ENCODE measurements at places on chromosomes 16 and 17. TPM values are rescaled to one million over a fixed set of nuclear protein-coding genes. Genes with fewer than 3 reads are reported as not detected.

GRCh38 chr17:59722623-59723022 lies 15.2 kb downstream of the VMP1 start:
- no peaks in the 10 kb centered on the region for H3K4me1 ChIP-seq
- no peaks in the 10 kb centered on the region for H3K27me3 ChIP-seq
- no peak for DNase-seq
- no peak overlapping the region for H3K27ac ChIP-seq
- H3K4me3 ChIP-seq: no peak overlapping the region

GRCh38 chr16:57810197-57811031 lies 8.1 kb upstream of the KIFC3 start:
- no peaks in the 10 kb centered on the region for H3K36me3 ChIP-seq
- H3K4me3 ChIP-seq: no peak overlapping the region
- DNase-seq: no peak
- no peaks in the 10 kb centered on the region for H3K27me3 ChIP-seq
- H3K27ac ChIP-seq: no peak overlapping the region
- no peaks in the 10 kb centered on the region for H3K4me1 ChIP-seq

Gene GPRC5C
- not detected for total RNA-seq

Gene FOXK2
- 19.7 TPM for total RNA-seq

DNA sequence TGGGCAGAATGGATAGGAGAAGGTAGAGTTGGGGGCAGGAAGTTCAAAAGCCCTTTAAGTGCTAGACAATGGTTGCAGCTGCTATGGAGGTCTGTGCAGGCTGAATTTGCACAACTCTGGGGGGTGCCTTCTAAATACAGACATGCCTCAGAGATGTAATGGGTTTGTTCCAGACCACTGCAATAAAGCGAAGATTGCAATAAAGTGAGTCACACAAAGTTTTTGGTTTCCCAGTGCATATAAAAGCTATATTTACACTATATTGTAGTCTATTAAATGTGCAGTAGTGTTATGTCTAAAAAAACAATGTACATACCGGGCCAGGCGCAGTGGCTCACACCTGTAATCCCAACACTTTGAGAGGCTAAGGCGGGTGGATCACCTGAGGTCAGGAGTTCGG lies 60.5 kb upstream of the MYOCD start:
- no peaks in the 10 kb centered on the region for H3K4me1 ChIP-seq
- no peaks in the 10 kb centered on the region for H3K36me3 ChIP-seq
- DNase-seq: no peak

DNA sequence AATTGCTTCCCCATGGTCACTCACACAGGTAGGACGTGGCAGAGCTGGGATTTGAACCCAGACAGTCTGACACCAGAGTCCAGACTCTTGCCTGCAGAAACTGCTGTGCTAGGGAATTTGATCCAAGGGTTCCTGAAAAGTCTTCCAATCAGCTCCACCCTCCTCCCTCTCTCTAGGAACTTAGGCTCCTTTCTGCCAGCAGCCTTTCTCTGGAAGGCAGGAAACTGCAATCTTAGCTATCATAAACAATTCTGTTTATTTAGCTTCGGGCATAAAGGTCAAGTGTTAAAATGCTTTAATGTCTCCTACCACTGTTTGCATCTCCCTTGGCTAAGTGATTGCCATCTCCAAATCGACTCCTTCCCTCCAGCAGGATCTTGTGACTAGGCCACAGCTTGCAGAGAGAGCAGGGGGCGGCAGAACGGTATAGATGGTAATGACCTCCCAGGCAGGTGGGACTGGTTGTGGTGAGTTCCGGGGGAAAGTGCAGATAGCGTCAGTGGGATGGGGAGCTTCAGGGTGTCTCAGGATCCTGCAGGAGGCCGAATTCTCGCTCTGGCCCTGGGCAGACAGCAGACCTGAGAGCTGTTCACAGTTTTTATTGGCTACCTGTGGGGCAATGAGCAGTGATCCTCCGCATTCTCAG lies 882.4 kb upstream of the EEF2KMT start:
- H3K36me3 ChIP-seq: no peaks in the 10 kb centered on the region
- DNase-seq: no peak

GRCh38 chr17:45784293-45784740 lies at the start of gene CRHR1:
CRHR1 (plus strand) TSS chr17:45784320; CDS start chr17:45784545, 225 bp downstream.
- no peak within 1 kb of the TSS for H3K4me3 ChIP-seq
- no peak within 1 kb of the TSS for H3K27ac ChIP-seq
- DNase-seq: no peak
- H3K27me3 ChIP-seq: no peaks in the 10 kb centered on the region
- H3K36me3 ChIP-seq: no peaks in the 10 kb centered on the region

Gene ABAT
- 8.2 TPM for total RNA-seq

DNA sequence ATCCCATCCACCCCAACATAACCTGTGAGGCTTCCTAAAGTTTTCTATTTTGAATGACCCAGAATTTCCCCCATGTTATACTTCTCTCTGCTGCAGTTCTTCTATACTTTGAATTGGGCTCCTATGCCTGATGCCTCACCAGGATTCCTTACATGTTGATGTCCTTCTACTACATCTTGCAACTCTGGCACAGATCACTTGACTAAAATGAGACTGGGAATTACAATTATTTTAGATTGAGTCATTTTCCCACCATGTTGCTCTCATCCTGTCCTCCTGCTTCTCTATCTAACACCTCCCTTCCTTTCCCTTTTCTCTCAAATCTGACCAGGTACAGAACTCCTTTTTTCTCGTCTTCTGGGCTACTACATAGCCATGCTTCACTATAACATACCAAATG lies 314.0 kb upstream of the KCNJ16 start:
- H3K27me3 ChIP-seq: no peaks in the 10 kb centered on the region
- no peak for DNase-seq
- no peaks in the 10 kb centered on the region for H3K36me3 ChIP-seq
- H3K4me3 ChIP-seq: no peak overlapping the region
- peaks cover 14% of the 10 kb centered on the region for H3K4me1 ChIP-seq

GRCh38 chr17:80216473-80217456 lies 3.4 kb downstream of the SGSH start:
- H3K36me3 ChIP-seq: no peaks in the 10 kb centered on the region
- peaks cover 16% of the 10 kb centered on the region for H3K4me1 ChIP-seq
- no peak overlapping the region for H3K27ac ChIP-seq
- H3K4me3 ChIP-seq: no peak overlapping the region
